ENCODE measurements at places on chromosomes 1 and 21.

DNA sequence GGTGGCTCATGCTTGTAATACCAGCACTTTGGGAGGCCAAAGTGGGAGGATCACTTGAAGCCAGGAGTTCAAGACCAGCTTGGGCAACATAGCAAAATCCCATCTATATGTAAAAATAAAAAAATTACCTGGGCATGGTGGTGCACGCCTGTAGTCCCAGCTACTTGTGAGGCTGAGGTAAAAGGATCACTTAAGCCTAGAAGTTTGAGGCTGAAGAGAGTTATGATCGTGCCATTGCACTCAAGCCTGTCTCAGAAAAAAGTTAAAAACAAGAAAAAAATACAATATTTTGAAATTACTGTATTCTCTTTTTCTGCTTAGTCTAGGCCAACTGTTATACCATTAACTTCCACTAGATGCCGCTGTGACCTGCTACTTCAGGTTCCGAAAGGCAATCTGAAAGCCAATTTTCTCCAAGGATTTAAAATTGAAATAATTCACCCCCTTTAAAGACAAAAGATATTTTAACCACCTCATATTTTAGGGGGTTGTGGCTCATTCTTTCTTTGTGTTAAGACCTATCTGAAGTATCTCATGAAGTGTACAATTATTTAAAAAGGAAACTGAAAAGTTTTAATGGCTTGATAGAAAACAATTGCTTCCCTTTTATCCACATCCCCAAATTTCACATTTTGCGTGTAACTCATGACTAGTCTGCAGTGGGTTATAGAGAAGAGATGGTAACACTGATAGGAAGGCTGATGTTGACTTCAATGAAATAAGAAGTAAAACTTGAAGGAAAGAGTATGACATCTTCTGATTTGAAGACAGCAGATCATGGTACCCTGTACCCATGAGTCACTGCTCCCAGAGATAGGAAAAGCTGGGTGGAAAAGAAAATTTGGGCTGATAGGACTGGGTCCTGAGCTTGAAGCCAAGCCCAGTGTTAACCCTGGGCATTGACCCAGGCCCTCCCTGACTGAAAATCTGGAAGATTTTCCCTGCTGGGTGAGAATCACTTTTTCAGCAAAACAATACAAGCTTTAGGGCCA is 24.4 kb upstream of the CLDN14 start:
- peak; percentile 5 for DNase-seq

DNA sequence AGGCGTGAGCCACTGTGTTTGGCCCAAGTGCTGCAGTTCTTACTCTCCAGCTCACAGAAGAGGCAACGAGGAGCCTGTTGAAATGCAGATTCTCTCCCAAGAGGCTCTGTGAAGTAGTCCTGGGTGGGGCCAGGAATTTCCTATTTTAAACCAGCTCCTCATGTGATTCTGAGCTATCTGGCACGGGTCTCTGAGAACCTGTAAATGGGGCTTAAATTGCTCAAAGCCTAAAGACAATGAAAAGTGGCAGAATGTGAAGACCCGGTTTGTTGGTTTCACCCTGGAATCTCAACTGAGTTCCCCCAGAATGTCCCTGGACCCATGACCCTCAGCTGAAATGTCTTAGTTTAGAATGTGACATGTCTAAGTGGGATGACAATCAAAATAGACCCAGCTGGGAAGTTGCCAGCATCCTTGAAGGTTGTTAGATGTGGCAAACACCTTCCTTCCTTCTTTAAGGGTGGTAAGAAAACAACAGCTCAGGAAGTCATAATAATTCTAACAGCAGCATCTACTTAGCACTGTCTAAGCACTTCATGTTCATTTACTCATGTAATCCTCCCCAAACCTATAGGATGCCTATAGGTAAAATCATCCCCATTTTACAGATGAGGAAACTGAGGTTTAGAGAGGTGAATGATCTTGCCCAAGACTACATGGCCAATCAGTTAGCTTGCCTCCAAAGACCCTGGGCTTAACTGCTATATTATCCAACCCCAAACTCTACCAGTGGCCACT is 20.9 kb upstream of the ATP5PO start:
- DNase-seq: no peak

DNA sequence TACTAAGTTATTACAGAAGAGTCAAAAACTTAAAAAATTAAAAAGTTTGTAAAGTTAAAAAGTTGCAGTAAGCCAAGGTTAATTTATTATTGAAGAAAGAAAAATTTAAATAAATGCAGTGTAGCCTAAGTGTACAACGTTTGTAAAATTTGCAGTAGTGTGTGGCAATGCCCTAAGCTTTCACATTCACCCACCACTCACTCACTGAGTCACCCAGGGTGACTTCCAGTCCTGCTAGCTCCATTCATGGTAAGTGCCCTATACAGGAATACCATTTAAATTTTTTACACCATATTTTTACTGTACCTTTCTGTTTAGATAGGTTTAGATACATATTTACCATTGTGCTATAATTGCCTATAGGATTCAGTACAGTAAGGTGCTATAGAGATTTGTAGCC is 88.6 kb downstream of the CTH start:
- no peak for DNase-seq

DNA sequence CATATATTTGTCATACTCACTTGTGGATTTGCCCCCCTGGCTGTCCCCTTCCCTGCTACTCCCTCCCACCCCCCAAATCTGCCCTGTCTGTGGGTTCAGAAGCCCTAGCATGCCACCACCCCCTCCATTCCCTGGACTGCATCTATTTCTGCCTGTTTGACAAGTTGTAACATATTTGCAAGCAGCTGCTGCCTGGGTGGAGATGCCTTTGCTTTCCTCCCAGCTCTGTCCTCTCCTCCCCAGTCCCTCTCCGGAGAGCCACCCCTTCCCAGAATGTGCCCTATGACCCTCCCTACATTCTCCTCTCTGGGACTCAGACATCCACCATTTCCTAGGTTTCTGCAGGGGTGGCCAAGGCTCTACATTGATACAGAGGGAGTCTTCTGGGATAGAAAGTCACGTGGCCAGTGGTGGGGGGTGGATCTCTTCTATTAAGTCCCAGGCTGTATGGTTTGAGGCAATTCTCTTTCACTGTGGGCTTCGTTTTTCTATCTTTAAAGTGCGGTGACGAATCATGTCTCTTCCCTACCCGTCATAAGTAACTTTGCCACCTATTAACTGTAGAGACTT is 6.0 kb upstream of the MYOG start:
- no peak for DNase-seq

- no peak for DNase-seq
These were observed 41.9 kb downstream of the CD34 start for GRCh38 chr1:207868774-207869721.

DNA sequence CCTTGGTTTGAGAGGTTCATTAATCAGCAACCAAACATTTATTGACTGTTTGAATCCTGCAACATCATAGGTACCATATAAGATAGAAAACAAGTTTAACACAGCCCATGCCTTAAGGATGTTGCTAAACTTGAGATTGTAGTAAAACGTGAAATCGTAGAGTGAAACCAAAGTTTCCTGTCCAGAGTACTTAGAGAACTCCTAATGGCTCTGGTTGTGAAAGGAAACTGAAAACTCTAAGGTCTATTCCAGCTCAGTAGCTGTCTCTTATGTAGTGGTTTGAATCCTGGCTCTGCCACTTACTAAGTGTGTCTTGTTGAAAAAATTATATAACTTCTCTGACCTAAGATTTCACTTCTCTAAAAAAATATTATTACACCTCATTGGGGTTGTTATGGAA is 310.9 kb downstream of the NTNG1 start:
- DNase-seq: no peak

DNA sequence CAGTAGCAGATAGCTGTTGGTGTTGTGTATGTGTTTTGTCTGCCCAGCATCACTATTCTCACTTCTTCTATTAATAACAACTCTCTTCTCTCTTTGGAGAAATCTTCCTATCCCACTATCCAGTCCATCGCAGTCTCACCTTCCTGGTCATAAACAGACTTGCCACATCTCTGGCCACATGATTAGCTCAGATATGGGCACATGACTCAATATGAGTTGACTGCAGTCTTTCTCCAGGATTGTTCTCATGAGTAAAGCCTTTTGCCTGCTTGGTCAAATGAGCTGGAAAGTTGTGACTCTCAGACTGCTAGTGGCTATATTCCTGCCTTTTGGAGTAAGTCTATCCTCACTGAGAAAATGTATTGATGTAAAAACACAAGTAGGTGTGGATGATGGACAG is 32.9 kb upstream of the TADA1 start:
- DNase-seq: no peak

- DNase-seq: no peak
These were observed 9.2 kb downstream of the ADCY10 start for GRCh38 chr1:167904652-167905130.

DNA sequence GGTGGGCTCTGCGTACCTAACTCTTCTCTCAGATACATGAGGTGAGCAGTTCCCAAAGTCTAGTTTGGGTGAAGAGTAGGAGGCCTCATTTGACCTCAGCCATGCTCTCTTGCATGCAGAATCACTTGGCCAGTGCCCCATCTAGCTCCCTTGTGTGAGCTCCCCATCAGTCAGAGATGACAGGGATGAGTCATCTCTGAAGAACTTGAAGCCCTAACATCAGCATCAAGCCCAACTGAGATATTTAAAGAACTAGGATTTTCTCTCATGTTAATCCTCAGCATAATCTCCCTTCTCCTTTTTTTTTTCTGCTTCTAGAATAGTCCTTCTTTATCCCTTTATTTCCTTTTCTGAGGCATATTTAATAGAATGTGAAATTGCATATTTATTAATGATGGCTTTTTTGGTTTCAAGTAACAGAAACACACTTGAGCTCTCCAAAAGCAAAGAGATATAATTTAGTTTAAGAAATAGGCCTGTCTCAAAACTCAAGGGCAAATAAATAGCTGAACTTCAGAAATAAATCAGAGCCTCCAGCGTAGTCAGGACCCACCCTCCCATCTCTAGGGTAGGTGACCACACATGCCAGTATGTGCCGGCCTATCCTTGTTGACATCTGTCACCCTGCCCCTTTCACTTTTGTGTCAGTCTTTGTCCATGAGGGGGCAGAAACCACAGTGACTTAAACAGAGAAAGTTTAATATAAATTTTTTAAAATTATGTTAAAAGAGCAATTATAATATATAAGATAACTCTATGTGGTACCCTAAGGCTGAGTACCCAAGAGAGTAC is 112.3 kb downstream of the TSEN15 start:
- DNase-seq: no peak

DNA sequence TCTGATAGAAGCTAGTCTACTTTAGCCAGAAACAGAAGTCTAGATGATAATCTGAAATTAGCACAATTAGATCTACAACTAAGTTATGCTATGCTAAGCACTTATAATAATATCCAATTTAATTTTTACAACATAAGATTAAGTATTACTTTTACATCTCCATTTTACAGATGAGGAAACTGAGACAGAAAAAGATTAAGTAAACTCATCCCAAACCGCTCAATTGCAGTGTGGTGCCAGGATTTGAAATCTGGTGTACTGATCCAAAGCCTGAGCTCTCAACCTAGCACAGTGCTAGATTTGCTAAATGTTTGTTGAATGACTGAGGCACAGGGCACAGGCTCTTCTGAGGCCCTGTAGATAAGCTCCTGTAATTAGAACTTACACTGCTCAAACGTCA is 13.8 kb downstream of the KNCN start:
- no peak for DNase-seq

GRCh38 chr1:78678324-78678723 is 28.7 kb downstream of the IFI44 start:
- DNase-seq: no peak

GRCh38 chr1:235402457-235403200 is 35.4 kb downstream of the TBCE start:
- no peak for DNase-seq

DNA sequence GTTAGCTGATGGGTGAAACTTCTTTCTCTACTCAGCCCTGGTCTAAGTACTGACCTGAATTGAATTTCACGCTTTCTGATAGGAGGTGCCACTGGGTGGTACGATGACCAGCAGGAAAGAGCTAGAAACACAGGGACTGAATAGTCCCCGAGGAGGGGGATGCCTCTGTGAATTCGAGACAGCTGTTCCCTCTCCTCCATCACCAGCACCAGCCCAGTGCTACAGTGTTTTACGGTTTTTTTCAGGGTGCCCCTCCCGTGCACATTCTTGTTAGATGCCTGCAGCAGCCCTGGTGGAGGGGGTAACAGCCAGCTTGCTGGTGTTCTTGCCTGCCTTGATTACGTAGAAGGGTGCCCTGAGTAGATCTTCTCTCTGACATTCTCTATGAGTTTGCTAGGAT is 7.1 kb downstream of the HUNK start:
- no peak for DNase-seq

- no peak for DNase-seq
These were observed 2.4 kb downstream of the NHLH2 start for GRCh38 chr1:115838431-115839028.

GRCh38 chr1:240528591-240528990 is 83.4 kb downstream of the GREM2 start:
- DNase-seq: no peak

Data from stimulated activated CD8-positive, alpha-beta memory T cell treated with anti-CD3 and anti-CD28 coated beads, Interleukin-4, amount 100 ng/mL, for 1 hour (primary cell).